Uterus (tissue), 4 donors: ENCODE measurements at places on chromosomes 13 and 19.
A peak's percentile ranks its signal among the peaks of the same experiment; 100 is the strongest.

DNA sequence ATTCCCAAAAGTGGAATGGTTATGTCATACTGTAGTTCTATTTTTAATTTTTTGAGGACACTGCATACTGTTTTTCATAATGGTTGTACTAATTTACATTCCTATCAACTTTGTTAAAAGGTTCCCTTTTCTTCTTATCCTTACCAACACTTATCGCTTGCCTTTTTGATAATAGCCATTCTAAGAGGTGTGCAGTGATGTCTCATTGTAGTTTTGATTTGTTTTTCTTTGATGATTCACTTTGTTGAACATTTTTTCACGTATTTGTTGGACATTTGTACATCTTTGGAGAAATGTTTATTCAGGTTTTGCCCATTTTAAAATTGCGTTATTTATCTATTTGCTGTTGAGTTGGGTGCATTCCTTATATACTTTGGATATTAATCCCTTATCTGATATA is 188.8 kb upstream of the SPRY2 start:
- DNase-seq, result no peak
- no peaks in the 10 kb centered on the region for H3K4me1 ChIP-seq
- H3K27me3 ChIP-seq, result no peaks in the 10 kb centered on the region
- no peak overlapping the region for H3K27ac ChIP-seq

GRCh38 chr19:6750062-6750461 is 10.6 kb downstream of the TRIP10 start:
- H3K36me3 ChIP-seq, result no peaks in the 10 kb centered on the region
- H3K4me3 ChIP-seq, result no peak overlapping the region
- peaks cover 12% of the 10 kb centered on the region for H3K4me1 ChIP-seq
- H3K27ac ChIP-seq, result no peak overlapping the region

DNA sequence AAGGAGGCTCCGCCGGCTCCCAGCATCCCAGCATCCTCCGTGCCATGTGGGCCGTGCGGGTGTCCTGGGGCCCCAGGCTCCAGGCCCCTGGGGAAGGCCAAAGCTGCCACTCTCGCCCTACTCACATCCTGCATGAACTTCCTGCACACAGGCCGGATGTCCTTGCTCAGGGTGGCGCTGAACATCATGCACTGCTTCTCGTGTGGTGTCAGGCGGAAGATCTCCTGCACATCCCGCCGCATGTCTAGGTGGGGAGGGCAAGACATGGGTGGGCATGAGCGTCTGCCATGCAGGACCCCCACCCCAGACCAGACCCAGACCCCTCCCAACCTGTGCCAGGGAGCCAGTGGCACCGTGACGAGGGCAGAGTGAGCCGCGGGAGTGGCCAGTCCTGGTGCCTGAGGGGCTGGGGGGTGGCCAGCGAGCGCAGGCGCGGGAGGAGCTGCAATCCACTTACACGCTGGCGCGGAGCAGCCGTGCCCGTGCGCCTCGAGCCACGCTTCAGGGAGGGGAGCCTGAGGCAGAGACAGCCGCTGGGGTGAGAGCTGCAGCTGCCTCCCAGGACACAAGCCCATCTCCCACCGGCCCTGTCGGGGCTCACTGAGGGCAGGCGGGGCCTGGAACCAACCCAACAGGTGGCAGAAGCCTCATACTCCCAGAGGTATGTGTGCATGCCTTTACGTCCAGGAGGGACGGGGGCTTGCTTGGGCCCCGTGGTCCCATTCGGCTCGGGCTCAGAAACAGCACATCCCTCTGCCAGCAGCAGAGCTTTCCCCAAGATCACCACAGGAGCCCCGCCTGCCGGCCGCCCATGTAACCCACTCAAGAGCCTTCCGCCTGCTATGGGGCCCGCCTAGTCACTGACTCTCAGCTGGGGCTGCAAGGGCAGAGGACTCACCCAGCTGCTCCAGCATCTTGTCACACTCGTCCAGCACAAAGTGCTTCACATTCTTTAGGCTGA is 8.8 kb downstream of the DDX39A start:
- no peak for DNase-seq
- no peaks in the 10 kb centered on the region for H3K4me1 ChIP-seq
- H3K27me3 ChIP-seq, result no peaks in the 10 kb centered on the region
- H3K36me3 ChIP-seq, result no peaks in the 10 kb centered on the region
- no peak overlapping the region for H3K4me3 ChIP-seq
- no peak overlapping the region for H3K27ac ChIP-seq

DNA sequence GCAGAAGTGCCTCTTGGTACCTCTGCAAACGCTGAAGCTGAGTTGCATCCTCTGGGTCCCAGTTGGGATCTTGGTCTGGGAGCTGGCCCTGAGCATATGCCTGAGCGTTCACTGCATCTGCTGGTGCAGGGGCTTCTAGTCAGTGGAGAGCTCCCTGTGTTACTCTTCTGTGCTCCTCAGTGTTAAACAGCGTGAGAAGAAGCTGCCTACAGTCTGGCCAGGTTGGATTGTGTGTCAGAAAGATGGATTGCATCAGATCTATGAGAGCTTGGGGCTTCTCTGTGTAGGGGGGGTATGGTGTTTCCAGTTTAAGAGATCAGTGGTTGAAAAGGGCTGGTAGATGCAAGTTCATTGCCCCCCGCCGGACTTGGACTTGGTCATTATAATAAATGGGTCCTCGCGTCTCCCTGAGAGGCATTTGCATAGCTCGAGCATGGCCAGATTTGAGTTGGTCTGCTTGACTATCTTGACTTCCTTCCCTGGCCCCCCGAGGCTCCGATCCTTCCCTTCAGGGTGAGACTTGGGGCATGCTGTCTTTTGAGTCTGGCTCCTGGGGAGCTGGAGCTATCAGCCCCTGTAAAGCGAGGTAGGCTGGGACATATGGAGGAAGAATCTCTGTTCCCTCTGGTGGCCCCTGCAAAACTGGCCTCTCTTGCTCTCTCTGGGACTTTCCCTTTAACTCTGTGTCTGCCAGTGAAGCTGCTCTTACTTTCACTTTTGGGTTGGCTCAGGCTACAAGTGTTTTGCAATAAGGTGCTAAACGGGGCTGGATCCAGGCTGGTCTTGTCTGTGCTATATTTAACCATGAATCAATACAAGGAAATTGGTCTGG is 52.9 kb downstream of the OR10H4 start:
- no peaks in the 10 kb centered on the region for H3K36me3 ChIP-seq
- H3K27ac ChIP-seq, result peak overlapping the region; percentile 54
- H3K27me3 ChIP-seq, result no peaks in the 10 kb centered on the region
- peak overlapping the region; percentile 39 for H3K4me3 ChIP-seq
- no peaks in the 10 kb centered on the region for H3K4me1 ChIP-seq

GRCh38 chr13:80132741-80133601 is 208.0 kb downstream of the SPRY2 start:
- no peaks in the 10 kb centered on the region for H3K4me1 ChIP-seq
- peak; percentile 61 for DNase-seq
- peak overlapping the region; percentile 61 for H3K27ac ChIP-seq

DNA sequence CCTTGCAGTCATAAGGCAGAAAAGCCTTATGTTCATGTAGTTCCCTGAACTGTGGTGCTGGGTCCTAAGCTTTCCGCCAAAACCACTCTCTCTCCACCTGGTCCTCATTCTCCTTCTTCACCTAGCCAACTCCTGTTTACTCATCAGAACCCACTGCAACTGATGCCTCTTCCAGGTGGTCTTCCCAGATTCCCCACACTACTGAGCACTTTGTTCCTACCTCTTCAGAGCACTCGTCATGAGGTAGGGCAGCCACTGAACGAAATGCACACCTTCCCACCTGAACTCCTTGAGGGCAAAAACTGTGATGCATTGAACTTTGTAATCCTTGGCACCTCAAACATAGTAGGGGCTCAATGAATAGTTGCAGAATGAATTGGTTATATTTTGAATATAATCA is 100.4 kb downstream of the DOCK9 start:
- DNase-seq, result no peak
- no peaks in the 10 kb centered on the region for H3K4me1 ChIP-seq
- H3K27ac ChIP-seq, result no peak overlapping the region
- H3K4me3 ChIP-seq, result no peak overlapping the region

GRCh38 chr19:49631014-49631588 is 8.8 kb downstream of the RRAS start:
- no peaks in the 10 kb centered on the region for H3K27me3 ChIP-seq
- no peaks in the 10 kb centered on the region for H3K4me1 ChIP-seq
- peak overlapping the region; percentile 45 for H3K27ac ChIP-seq
- no peaks in the 10 kb centered on the region for H3K36me3 ChIP-seq
- no peak for DNase-seq

GRCh38 chr13:32210101-32210500 is 105.1 kb downstream of the ZAR1L start:
- H3K36me3 ChIP-seq, result no peaks in the 10 kb centered on the region
- H3K27ac ChIP-seq, result no peak overlapping the region
- DNase-seq, result no peak
- H3K4me1 ChIP-seq, result no peaks in the 10 kb centered on the region
- H3K27me3 ChIP-seq, result no peaks in the 10 kb centered on the region

GRCh38 chr13:78820541-78820940 is 161.6 kb upstream of the OBI1 start:
- H3K4me1 ChIP-seq, result no peaks in the 10 kb centered on the region
- H3K27me3 ChIP-seq, result no peaks in the 10 kb centered on the region
- no peaks in the 10 kb centered on the region for H3K36me3 ChIP-seq
- H3K27ac ChIP-seq, result no peak overlapping the region
- H3K4me3 ChIP-seq, result no peak overlapping the region

DNA sequence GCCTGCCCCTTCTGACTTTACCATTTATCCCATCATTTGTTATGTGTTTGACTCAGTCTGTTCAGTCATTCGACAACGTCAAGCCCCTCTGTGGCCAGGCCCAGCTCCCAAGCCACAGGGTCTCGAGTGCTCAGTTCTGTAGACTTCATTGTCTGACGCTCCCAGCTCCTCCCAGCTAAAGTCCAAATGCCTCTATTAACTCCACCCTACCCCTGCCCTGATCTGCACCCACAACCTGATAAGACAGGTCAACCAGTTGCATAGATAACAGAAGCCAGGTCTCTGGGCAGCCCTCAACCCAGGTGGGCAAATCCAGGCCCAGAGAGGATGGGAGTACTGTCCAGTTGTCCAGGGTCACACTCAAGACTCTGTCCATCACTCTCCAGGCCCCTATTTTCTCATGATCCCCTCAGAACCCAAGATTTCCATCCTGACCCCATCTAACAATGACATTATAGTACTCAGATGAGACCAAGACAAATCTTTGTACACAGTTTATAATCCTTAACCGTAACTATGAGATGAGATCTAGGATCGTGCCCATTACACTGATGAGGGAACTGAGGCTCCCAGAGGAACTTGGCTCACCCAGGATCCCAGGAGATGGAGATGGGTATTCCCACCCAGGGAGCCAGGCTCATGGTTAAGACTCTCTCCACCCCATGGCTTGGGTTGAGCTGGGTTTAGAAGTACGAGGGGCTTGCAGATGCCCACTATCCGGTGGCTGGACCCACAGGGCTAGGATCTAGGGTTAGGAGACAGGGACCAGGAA is 1.1 kb downstream of the TM6SF2 start:
- H3K27ac ChIP-seq, result no peak overlapping the region
- DNase-seq, result no peak
- no peaks in the 10 kb centered on the region for H3K27me3 ChIP-seq
- no peaks in the 10 kb centered on the region for H3K4me1 ChIP-seq

DNA sequence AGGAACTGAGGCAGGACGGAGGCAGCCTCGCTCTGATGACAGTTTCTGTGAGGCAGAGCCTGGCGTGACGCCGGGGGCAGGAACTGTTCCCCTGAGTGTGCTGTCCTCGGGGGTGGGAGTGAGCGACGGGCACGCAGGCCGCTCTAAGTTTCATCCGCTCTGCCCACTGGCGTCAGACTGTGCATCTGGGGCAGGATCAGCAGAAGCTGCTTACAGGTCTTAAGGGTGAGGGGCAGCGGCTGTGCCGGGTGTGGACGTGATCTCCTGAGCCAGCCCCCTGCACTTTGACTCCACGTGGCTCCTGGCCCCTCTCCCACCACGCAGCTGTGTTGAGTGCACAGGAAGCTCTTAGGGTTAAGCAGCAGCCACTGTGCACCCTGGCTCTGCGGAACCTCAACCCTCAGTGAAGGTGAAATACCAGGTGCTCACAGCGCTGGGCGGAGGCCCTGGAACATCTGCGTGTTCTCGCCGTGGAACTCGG is 1.5 kb downstream of the GRK1 start:
- H3K36me3 ChIP-seq, result no peaks in the 10 kb centered on the region
- no peaks in the 10 kb centered on the region for H3K27me3 ChIP-seq
- no peak overlapping the region for H3K27ac ChIP-seq
- H3K4me1 ChIP-seq, result no peaks in the 10 kb centered on the region
- peak; percentile 11 for DNase-seq
- H3K4me3 ChIP-seq, result no peak overlapping the region

- H3K4me1 ChIP-seq, result peaks cover 11% of the 10 kb centered on the region
- no peaks in the 10 kb centered on the region for H3K27me3 ChIP-seq
- no peak overlapping the region for H3K4me3 ChIP-seq
Measured at GRCh38 chr13:113825841-113826240, 38.0 kb downstream of the GAS6 start.

GRCh38 chr19:4372165-4373012 is 28.0 kb downstream of the SH3GL1 start:
- H3K4me1 ChIP-seq, result peaks cover 52% of the 10 kb centered on the region
- DNase-seq, result no peak
- H3K27ac ChIP-seq, result peak overlapping the region; percentile 84
- no peaks in the 10 kb centered on the region for H3K36me3 ChIP-seq
- no peaks in the 10 kb centered on the region for H3K27me3 ChIP-seq
- H3K4me3 ChIP-seq, result no peak overlapping the region

DNA sequence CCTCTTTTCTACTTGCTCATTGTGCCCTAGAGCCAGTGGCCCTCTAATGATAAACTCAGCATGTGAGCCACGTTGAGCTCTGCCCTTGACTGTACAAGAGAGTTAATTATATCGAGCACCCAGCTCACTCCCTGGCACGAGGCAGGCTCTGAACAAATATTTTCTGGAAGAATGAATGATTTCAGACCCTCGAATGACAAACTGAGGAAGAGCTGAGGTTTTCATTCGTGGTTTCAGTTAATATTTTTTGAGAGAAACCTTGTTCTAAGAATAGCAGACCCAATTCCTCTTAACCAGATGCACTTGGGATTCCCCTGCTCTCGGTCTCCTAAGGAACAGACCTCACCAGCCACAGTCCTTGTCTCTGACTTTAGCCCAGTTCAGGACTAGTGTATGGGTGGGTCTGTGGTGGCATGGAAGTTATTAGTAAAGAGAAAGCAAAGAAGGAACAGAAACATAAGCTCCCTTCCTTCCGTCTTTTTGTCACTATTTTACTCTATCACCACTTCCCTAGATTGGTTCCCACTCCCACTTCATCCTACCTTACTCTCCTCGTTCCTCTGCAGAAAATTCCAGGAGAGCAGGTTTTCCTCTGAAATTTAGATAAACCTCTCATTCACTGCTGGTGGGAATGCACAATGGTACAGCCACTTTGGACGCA is 22.1 kb upstream of the WDFY2 start:
- H3K4me3 ChIP-seq, result no peak overlapping the region
- no peaks in the 10 kb centered on the region for H3K36me3 ChIP-seq
- no peak overlapping the region for H3K27ac ChIP-seq
- H3K27me3 ChIP-seq, result no peaks in the 10 kb centered on the region
- DNase-seq, result no peak
